ENCODE measurements at places on chromosomes 11 and 22.

DNA sequence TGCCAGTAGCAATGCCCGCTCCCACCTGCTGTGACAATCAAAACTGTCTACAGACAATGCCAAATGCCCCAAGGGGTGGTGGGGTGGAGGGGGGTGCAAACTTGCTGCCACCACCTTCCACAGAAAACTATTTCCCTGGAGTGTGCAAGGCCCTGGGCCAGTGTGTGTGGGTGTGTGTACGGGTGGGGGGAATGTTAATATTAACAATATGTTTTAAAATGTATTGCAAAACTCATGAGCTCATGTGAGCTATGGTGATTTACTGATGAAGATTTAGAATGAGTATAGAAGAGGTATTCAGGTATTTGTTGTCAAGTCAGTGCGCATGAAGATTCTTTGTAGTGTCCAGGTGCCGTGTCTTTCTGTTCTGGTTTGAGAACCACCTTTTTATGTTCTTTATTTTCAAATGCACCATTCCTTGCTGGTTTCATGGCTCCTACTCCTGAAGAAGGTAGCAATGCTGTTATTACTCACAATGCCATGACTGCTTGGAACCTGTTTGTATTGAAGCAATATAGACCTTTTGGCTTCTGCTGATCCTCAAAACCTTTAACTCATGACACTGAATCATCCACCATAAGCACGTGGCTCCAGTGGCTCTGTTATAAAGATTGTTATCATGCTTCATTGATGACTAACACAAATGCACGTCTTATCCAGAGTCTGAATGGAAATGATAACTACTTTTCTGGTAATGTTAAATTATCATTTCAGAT lies 29.9 kb upstream of the AQP11 start:
- no peak for DNase-seq

DNA sequence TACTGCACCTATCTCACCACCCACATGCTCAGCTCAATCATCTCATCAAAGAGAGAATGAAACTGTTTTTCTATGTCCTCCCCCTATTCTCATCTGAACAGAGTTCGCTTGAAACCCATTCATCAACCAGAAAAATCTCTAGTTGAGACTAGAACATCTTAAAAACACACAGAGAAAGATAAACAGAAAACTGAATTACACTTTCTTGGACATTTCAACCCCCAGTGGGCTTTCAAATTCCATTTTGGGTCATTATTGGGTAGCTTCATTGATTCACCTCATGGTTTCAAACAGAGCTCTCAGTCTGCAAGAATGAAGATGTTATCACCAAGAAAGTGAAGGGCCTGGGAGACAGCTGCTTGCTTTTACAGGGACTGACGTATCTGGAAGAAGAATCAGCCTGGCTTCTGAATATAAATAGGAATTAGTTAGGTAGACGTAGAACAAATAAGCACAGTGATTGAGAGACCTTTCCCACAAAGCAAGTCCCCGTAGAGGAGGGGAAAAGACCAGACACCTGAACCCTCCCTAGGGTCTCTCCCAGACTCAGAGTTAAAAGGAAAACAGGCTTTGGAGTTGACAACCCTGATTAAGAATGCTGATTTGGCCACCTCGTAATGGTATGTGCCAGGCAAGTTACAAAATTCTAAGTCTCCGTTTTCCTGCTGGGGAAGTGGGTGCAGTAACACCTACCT lies 155.7 kb downstream of the BBOX1 start:
- no peak for DNase-seq

DNA sequence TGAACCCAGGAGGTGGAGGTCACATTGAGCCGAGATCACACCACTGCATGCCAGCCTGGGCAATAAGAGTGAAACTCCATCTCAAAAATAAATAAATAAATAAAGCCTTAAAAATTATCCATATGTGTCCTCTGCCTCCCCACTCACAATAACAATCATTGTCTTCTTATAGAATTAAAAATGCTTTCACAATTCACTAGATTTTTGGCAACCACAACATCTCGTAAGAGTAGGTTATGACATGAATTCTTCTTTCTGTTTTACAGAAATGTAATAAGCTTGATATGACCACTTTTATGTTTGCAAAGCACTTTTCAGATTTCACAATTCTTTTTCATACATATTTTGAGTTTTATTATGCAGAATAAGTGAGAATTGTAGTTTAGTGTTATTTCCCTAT lies 54.5 kb upstream of the HSPA8 start:
- DNase-seq = no peak

DNA sequence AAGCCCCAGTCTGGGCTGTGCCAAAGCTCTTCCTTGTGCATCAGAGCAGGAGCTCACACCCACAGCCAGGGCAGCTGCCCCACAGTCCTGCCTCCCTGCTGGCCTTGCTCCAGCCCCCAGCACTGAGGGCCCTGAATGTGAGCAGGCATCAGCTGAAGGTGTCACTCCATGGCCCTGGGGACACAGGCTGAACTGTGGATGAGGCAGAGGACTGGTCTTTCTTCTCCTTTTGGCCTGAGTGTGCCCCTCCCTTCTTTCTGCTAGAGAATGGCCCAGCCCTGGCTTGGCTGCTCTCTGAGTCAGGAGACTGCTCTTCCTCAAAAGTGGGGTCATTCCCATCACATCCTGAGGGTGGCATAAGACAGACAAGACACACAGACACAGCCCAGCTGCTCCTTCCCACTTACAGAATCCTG lies 16.2 kb downstream of the OTOG start:
- no peak for DNase-seq

DNA sequence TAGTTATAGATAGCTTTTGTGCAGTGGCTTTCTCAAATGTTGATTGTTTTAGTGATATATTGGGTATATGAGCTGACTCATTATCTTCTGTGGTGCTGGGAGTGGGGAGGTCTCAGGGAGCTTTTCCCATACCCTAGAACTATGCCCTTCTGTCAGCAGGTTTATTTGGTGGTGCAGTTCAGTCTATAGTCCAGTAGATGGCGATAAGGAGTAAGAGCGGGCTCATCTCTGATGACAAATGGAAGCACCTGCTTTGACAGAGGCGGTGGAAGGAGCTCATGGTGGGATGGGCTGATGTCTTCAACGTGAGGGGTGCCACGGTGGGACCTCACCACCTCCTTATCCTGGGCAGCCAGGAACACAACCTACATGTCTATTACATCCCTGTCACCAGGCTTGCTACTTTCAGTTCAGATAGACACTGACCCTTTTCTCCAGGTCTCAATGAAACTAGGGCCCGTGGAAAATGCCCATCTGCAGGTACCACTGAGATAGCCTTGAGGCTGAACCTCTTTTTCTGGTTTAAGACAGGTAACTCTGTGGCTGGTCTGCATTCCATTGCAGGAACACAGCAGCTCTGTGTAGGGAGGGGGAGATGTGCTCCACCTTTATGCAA lies 13.0 kb upstream of the OR6A2 start:
- DNase-seq = no peak

- peak; percentile 42 for DNase-seq
Observed at GRCh38 chr11:88421530-88421929, 84.0 kb upstream of the CTSC start.

DNA sequence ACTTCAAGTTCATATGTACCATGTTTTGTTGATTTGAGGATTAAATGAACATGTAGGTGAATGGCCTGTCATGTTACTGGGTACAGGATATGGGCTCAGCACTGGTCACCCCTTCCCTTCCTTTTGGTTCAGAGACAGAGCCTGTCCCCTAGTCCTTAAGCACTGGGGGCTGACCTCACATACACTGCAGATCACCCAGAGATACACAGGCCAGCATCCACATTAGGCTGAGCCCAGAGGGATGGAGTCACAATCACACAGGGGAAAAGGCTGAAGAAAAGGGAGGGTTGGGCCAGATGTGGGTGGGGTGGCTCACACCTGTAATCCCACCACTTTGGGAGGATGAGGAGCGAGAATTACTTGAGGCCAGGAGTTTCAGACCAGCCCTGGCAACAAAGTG lies 62.3 kb downstream of the IGLL5 start:
- DNase-seq = no peak

DNA sequence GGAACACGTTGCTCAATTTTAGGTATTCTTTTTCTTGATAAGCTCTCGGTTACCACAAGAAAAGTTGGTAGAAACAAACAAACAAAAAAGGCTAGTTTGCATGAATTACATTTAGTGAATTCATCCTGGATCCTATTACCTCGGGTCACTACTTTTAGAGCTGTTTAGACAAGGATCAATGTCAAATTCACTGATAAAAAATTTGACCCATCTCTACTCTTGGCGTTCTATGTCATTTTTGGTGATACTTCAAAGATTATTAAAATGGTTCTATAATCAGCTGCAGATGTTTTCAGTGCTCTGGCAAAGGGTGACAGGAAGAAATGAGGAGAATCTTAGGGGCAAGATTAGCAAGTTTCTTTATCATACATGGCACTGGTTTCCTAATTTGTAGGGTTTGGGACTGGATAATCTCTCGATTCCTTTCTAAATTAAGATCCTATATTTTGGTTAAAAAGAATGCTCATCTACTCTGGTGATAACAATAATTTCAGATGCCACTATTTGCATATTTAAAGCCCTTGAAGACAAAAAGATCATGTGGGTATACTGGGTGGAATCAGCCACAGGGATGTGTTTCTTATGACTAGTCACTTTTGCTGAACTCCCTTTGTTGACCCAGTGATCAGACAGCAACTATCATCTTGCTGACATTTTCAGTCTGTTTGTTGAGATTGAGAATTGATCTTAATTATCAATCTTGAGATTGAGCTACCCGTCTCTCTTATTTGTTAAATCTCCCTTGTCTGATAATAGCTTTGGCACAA lies 442.9 kb downstream of the AASDHPPT start:
- no peak for DNase-seq

DNA sequence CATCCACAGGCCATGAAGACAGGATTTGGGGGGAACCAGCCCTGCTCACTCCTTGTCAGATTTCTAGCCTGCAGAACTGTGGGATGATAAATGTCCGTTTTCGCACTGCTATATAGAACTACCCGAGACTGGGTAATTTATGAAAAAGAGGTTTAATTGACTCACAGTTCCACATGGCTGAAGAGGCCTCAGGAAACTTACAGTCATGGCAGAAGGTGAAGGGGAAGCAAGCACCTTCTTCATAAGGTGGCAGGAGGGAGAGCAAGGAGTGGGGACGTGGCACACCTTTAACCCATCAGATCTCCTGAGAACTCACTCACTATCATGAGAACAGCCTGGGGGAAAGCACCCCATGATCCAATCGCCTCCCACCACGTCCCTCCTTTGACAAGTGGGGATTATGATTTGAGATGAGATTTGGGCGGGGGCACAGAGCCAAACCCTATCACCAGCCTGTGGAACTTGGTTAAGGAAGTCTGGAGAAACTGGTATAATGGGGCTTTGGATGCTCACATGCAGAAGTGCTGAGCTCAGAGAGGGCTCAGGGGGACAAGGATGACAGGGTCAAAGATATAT lies 50.7 kb downstream of the MYEOV start:
- DNase-seq = no peak

- no peak for DNase-seq
Observed at GRCh38 chr11:115503886-115504275, 334 bp downstream of the CADM1 start.

GRCh38 chr11:11979488-11980117 lies 28.8 kb downstream of the DKK3 start:
- no peak for DNase-seq

DNA sequence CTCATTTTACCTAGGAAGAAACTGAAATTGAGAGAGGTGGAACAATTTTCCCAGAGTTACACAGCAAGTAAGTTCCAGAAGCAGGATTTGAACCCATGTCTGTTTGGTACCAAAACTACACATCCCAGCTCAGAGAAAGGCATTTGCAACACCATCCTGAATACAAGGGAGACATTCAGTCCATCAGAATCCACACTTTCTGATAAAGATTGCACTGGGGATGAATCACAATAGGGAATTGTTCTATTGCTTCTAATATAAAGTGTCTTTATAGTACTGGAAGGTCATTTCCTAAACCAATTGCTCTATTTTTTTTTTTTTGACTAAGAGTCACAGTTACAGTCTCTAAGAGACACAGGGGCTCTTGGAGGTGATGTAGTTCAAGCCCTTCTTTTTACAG lies 208.1 kb upstream of the CADM1 start:
- no peak for DNase-seq

DNA sequence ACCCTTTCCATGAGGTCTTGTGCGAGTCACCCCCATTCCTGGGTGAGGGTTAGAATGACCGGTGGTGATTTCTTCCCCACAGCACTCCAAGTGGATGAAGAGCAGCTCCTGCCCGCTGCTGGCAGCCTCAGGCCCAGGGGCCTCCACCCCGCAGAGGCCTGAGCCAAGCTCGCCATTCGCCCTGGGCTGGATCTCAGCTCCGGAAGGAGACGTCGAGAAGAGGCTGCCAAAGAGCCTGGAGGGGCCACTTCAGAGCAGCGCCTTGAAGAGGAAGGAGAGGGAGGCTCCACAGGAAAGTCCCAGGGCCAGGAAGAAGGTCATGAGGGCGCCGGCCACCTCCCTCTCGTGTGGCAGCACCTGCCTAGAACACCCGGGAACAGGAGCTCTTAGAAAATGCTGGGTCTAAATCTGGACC lies 8.4 kb downstream of the SLC29A2 start:
- DNase-seq = no peak

GRCh38 chr22:22558071-22558971 lies 744 bp downstream of the PRAME start:
- no peak for DNase-seq

- no peak for DNase-seq
Observed at GRCh38 chr22:49270595-49271368, 556.9 kb downstream of the BRD1 start.

- DNase-seq = no peak
Observed at GRCh38 chr11:14258221-14258935, 100.6 kb downstream of the RRAS2 start.

GRCh38 chr11:129321076-129321475 lies 54.6 kb upstream of the BARX2 start:
- no peak for DNase-seq

GRCh38 chr11:40037005-40037404 lies 1422.4 kb downstream of the LRRC4C start:
- no peak for DNase-seq

DNA sequence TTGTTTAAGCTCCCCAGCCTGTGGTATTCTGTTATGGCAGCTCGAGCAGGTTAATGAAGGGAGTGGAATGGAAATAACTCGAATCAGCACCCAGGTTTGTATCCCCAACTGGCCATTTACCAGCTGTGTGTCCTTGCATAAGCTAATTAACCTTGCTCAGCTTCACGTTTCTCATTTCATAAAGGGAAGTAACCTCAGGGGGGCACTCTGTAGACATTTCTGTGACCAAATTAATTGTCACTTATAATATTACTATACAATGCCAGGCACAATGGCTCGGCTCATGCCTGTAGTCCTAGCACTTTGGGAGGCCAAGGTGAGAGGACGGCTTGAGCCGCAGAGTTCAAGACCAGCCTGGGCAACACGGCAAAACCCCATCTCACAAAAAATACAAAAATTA lies 13.8 kb downstream of the ADA2 start:
- no peak for DNase-seq
